ENCODE measurements at places on chromosomes 16 and 17.

- no peak for DNase-seq
These were observed 22.9 kb downstream of the ABCC3 start for GRCh38 chr17:50657627-50658026.

DNA sequence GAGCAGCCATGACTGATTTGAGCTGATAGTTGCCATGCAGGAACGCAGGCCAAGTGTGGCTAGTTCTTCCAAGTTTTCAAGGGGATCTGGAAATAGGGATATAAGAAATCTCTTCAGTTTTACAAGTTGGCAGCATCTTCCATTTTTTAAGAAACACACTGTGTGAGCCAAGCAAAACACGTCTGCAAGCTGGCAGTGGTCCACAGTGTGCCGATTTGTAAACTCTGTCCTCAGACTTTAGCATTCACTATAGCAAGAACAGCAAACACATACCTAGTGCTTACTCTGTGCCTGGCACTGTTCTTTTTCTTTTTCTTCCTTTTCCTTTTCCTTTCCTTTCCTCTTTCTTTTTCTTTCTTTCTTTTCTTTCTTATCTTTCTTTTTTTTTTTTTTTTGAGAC, 2.9 kb downstream of the ORAI3 start:
- DNase-seq: no peak

DNA sequence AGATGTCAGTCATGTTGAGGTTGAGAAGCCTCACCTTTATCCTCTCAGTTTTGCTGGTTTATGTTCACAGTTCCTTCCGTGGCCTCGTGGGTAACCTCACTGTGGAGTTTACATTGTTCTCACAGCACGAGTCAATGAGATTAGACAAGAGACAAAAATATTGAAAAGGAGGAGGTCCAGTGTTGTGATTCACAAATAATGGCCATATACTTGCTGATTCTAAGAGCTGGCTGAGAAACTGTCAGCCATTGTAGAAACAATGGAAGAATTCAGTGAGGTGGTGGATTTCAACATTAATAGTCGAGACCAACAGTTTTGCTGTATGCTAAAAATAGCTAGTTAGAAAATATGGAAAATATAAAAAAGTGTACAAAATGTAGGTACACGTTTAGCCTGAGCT, 176.4 kb upstream of the WSCD1 start:
- no peak for DNase-seq

- DNase-seq: no peak
These were observed 2.1 kb downstream of the ANTKMT start for GRCh38 chr16:722835-723633.

DNA sequence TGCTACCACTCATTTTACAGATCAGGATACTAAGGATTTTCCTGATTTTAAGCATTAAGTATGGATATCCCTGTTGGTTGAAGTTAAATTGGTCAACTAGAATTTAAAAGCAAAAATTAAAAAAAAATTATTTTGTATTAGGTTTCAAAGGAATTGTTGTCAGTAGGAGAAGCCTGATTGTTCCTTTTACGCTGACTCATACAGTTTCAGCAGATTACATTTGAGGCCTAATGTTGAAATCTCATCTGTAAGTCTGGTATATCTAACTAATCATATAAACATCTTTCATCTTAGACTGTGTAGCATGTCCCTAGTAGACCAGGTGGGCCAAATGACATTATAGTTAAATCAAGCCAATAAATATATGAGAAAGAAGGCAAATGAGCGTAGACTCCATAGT, 83.5 kb downstream of the FTO start:
- no peak for DNase-seq

DNA sequence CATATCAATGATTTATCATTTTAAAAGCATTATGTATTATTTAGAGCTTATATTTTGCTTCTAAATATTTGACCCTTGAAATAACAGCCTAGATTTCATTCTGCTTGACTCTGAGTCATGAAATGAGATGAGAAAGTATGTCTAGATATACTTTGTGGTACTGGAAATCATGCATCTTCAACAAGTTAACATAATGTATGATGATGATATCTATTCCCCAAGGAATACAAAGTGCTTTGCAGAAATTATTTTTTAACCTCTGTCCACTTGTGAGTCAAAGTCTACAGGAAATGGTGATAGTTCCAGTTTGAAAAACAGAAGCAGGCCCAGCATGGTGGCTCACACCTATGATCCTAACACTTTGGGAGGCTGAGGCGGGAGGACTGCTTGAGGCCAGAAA, 36.1 kb downstream of the GOSR1 start:
- no peak for DNase-seq

DNA sequence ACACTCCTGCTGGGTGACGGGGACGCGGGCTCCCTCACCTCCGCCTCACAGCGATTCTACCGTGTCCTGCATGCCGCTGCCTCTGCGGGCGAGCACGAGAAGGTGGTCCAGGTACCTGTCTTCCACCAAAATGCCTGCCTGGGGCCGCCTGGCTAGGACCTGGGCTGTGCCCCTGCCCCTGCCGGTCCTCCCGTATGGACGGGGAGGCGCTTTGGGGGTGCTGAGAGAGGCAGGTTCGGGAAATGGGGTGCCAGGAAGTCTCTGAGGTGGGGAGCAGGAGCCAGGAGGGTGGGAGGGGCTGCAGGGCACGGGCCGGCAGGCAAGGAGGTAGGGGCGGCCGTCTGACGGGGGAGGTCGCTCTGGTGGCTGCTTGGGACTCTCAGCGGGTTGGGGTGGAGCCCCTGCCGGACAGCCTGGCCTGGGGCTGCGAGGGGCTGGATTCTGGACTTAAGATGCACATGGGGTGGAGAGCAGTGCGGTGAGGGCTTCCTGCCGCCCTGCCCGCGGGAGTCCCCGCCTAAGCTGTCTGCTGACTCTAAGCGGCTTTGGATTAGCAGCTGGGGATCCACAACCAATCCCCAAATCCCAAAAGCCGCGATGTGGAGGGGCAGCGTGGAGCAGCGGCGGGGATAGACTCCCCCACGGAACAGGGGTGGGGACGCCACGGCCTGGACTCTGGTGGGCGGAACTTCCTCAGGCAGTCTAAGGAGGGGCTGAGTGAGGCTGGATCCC, 5.8 kb downstream of the CHTF18 start:
- DNase-seq: no peak

- no peak for DNase-seq
These were observed 533 bp downstream of the RASD1 start for GRCh38 chr17:17495536-17496188.

DNA sequence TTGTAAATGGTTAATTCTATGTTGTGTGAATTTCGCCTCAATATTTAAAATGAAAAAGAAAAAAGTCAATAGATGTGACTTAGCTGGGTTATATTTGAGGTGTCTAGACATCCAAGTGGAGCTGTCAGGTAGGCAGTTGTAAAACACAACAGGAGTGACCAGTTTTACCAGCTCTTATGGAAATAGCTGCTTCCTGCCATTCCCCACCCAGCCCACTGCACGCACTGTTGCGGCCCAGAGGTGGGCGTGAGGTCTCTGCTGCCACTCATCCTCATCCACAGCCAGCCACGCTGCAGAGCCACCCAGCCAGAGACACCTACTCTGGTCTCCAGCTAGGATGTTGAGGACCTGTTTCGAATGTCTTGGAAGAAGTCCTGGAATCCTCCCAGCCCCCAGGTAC, 3.4 kb upstream of the CARD14 start:
- DNase-seq: no peak

DNA sequence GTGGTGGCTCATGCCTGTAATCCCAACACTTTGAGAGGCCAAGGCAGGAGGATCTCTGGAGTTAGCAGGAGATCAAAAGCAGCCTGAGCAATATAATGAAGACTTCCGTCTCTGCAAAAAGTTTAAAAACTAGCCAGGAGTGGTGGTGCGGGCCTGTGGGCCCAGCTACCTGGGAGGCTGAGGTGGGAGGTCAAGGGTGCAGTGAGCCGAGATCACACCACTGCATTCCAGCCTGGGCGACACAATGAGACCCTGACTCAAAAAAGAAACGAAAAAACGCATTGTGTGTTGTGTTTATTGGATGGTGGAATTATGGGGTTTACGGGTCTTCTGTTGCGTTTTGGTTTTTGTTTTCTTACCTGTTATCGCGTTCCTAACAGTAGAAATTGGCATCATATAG, 863 bp upstream of the DDX19A start:
- DNase-seq: no peak

DNA sequence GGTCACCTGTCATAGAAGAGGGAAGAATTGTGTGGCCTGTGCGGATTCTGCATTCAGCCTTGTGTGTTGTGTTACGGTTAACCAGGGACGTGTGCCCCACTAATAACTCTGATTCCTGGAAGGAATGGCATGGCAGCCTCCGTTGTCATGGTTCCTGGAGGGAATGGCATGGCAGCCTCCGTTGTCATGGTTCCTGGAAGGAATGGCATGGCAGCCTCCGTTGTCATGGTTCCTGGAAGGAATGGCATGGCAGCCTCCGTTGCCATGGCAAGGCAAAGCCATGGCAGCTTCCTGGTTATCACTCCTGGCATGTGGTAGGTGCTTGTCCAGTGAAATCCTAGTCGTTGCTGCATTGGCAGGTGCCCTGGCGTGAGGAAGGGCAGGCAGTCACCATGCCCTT, 8.9 kb downstream of the SPG7 start:
- DNase-seq: no peak

- DNase-seq: no peak
These were observed 188.7 kb upstream of the AXIN2 start for GRCh38 chr17:65750166-65750565.

- no peak for DNase-seq
These were observed 1.8 kb downstream of the CDC42EP4 start for GRCh38 chr17:73309727-73310596.

DNA sequence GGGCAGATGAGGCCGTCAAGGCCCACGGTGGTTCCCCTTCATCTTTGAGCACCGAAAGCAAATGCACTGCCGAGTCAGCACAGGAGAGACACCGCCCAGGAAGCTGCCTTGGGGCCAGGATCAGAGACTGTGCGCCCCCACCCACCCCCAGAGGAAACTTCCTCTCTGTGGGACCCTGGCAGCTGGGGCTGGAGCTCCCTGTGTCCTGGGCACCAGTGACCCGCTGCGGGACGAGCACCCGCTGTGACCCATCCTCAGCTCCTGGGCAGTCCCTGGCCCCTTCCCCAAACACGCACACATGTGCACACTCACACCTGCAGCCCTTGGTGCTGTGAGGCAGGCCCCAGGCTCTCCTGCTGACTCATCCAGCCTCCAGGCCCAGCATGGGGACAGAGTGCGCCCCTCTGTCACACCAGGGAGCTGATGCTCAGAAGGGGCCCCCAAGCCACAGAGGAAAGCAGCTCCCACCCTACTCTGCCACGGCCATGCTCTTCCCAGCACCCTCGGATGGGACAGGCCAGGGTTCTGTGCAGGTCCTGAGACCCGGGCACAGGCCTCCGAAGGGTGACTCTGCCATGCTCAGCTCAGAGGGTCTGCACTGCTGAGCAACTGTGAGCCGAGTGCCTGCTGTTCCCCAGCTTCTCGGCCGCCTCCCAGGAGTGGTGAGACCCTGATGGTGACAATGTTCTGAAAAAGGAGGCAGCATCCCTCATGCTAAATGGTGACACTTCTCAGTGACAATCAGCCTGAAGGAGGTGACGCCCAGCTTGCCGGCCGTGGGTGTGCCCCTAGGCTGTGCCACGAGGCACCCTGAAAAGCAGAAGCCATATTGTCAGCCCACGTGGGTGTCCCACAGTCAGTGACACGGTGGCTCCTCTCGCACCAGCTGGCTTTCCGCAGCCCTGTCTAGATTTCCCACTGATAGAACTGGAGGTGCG, 3.6 kb downstream of the PIEZO1 start:
- DNase-seq: peak; percentile 33

- DNase-seq: no peak
These were observed 129.0 kb downstream of the CDH13 start for GRCh38 chr16:82755570-82756282.

- DNase-seq: no peak
These were observed 19.3 kb upstream of the ADCY9 start for GRCh38 chr16:4135537-4135936.

DNA sequence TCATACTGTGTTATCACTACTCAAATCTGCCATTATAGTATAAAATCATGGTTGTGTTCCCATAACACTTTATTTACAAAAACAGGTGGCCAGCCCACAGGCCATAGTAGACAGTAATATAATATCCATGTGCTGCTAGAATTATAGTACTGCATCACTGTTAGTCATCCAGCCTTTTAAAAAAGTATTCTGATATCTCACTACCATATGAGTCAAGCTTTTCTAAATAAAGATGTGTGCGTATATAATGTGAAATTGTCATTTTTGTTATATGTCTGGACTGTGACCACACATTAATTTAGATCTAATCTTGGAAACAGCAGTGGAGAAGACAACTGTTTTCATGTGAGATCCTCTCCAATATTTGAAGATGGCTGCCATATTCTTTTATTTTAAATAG, 1049.1 kb upstream of the GOT2 start:
- no peak for DNase-seq

GRCh38 chr17:43402567-43402966, 3.8 kb downstream of the ARL4D start:
- no peak for DNase-seq

- DNase-seq: no peak
These were observed 21.4 kb downstream of the CBLN1 start for GRCh38 chr16:49260253-49260652.

- DNase-seq: no peak
These were observed 30.4 kb upstream of the SALL1 start for GRCh38 chr16:51181503-51181811.

DNA sequence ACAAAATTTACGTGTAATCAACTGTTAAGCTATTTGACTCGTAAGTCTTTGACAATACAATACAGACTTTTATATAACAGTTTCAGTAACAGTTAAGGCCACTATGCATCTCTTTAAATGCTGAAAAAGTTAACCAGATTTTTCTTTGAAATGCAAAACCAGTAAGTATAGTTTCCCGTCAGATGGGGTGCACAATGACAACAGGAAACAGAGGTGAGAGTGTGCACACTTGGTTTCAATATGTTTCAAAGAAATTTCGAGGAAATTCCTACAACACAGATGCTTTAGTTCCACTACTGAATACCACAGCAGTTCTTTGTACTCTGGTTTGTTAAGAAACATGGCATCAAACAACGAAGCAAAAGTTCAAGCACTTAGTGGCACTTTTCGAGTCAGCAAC, 48.4 kb downstream of the RNF157 start:
- no peak for DNase-seq

DNA sequence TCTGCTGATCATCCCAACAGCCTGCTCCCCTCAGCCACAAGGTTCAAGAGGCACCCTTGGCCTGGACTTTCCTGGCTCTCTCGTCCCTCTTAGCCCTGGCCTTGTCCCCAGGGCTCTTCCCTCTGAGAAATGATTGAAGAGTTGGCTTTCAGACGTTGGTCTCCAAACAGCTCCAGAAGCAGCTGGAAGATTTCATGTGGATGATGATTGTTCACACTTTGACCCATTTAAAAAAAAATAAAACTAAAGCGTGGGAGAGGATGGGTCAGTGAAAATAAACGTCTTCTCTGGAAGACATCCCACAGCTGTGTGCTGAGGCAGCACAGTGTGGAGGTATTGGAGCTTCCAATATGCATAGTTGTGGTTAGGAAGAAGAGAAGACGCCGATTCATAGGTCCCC, 54.7 kb upstream of the CDH11 start:
- DNase-seq: no peak

DNA sequence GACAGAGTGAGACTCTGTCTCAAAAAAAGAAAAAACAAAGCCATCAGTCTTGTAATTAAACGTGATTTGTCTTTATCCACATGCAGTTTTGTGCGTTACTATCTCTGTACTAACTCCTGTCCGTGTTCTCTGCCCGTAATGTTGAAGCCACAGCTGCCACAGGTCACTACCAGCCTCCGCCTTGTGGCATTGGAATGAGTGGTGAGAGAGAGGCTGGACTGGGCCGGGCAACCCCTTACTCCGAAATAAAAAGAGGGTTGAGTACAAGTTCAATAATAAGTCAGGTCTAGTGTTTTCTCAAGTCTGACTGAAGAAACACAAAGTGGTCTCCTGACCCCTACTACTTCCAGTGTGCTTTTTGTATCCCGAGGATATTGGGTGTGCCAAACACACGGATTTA, 5.4 kb downstream of the DNAJA3 start:
- no peak for DNase-seq

Data from activated T-helper 1 cell treated with anti-CD3 and anti-CD28 coated beads, Interleukin-2, amount 50 U/mL, for 16 hours (primary cell).